ENCODE measurements at places on chromosomes 1 and 21.
A peak's percentile ranks its signal among the peaks of the same experiment; 100 is the strongest.

DNA sequence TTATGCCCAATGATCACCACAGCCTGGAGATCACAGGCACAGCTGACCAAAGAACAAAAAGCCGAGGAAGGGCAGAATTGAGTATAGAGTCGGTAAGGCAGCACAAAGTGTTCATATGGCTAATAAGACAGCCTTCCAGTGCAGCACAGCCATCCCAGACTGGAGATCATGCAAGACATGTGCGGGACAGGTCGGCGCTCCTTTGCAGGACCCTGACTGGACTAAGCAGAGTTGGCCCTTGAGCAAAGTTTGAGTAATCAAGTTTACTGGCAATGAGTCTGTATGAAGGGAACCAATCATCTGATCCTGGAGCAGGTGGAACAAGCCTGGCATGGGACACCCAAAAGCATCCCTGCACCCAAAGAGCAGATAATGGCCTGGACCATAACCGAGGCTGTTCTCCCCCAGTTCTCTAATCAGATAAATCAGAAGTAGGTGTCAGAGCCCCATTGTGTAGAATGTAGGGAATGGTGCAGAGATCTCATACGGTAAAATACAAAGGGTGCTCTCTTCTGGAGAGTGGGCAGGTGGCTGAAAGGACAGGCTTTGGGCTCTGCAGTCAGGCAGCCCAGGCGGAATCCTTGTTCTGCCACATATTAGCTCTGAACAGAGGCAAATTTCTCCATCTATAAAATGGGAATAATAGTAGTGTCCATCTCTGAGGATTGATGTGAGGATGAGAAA is 10.7 kb upstream of the DNASE2B start:
- no peak for DNase-seq

DNA sequence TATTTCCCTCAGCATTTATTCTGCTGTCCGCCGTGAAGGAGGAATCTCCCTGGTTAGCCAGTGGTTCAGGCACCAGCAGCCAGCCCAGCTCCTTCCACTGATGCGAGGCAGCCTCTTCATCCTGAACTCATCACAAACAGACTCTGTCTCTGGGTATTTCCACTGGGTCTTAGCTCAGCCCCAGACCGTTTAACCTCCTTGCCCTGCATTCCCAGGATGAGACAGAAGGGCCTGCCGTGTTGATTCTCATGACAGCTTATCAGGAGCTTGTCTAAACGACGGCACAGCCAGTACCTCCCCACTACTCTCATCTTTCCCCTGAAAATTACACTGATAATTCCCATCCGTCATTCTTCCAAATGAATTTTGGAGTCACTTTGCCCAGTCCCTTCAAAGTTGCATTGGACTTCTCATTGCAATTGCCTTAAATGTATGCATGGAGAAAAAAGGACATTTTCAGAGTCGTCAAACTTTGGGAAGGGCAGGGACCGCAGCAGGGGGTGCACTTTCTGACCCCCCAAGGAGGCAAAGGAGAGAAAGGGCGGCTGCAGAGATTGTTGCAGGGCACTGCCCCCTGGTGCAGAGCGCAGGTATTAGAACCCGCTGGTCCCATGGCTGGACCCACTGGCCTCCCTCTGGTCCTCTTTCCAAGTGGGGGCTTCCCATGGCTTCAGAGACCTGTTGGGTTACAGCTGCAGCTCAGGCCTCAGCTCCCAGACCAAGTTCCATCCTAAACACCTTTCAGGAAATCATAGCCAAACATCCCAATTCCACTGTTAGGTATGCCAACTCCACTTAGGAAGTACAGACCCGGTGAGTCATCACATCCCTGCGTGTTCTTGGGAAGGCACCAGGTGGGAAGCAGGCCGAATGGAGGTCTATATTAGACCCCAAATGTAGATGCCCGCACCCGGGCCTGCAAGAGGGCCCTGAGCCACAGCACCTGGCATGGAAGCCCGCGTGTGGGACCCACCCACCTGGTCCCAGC is 3.7 kb upstream of the MEGF6 start:
- peak; percentile 36 for DNase-seq

DNA sequence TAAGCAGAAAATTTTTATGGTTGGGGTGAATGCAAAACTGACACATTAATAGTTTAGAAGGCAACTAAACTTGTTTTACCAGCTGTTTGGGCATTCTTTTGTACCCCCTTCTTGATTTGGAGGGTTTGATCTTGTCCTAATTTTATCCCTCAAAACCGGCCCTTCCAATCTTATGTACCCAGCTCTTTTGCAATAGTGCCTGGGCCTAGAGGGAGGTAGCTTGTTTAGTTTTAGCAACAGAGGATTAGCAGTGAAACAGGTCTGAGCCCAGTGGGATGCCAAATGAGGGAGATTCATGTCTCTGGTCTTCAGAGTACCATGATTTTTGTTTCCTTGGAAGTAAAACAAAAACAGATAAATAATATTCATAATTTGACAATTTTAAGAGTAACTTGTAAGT is 45.1 kb downstream of the CRP start:
- DNase-seq: no peak

DNA sequence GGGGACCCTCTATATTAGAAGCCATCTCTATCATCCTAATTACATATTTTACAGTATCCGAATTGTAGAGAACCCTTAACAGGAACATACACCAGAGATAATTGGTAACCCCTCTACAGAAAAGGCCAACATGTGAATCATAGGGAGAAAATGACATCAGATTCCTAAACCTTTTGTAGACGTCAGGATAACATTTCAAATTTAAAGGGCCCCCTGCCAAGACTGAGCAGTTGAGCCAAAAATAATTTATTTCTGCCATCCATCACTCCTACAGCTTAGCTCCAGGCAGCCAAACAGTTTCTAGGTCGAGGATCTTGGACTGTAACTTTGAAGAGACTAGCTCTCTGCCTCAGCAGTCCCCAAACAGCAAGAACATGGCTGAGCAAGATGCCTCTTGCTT is 21.2 kb downstream of the ZNF697 start:
- no peak for DNase-seq

Measured in activated naive CD8-positive, alpha-beta T cell treated with anti-CD3 and anti-CD28 coated beads, Interleukin-2, amount 50 U/mL, for 24 hours (primary cell).